ENCODE measurements at places on chromosomes 5 and 9.

DNA sequence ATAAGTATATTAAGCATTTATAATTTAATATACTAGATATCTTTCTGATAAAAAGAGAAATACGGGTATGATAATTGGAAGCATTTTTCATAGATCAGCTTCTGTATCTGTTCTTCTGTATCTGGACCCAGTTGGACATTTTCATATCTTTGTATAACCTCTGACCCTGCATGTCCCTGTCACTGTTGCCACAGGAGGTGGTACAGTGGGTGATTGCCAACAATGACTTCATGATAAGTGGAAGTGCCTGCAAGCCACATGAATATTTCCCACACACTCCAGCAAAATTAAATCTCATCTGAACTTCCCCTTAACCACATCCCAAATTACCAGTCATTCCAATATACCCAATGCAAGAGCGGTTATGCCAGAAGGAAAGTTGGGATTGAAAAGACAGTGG, 376.4 kb downstream of the ARRDC3 start:
- no peaks in the 10 kb centered on the region for H3K36me3 ChIP-seq
- no peaks in the 10 kb centered on the region for H3K27me3 ChIP-seq
- DNase-seq: no peak
- no peak overlapping the region for H3K4me3 ChIP-seq

GRCh38 chr5:125698420-125698819, 724.8 kb upstream of the GRAMD2B start:
- H3K4me3 ChIP-seq: no peak overlapping the region
- no peaks in the 10 kb centered on the region for H3K27me3 ChIP-seq
- no peak for DNase-seq
- peaks cover 12% of the 10 kb centered on the region for H3K4me1 ChIP-seq

- H3K36me3 ChIP-seq: no peaks in the 10 kb centered on the region
- peak within 1 kb of the TSS; percentile 66 for H3K27ac ChIP-seq
- peaks cover 10% of the 10 kb centered on the region for H3K4me1 ChIP-seq
- DNase-seq: peak; percentile 77
- peak within 1 kb of the TSS; percentile 82 for H3K4me3 ChIP-seq
Observed at GRCh38 chr9:128191406-128192046, at the start of gene CIZ1. Gene CIZ1 (minus strand): TSS chr9:128191572. CDS start chr9:128190857, 715 bp downstream.

- no peak overlapping the region for H3K27ac ChIP-seq
- no peak overlapping the region for H3K4me3 ChIP-seq
- H3K36me3 ChIP-seq: no peaks in the 10 kb centered on the region
- no peaks in the 10 kb centered on the region for H3K4me1 ChIP-seq
- DNase-seq: no peak
- H3K27me3 ChIP-seq: no peaks in the 10 kb centered on the region
Observed at GRCh38 chr5:145991044-145991575, 54.7 kb downstream of the SH3RF2 start.

GRCh38 chr5:34616651-34617050, 39.5 kb upstream of the RAI14 start:
- no peak overlapping the region for H3K4me3 ChIP-seq
- no peaks in the 10 kb centered on the region for H3K4me1 ChIP-seq
- DNase-seq: no peak
- H3K36me3 ChIP-seq: no peaks in the 10 kb centered on the region

DNA sequence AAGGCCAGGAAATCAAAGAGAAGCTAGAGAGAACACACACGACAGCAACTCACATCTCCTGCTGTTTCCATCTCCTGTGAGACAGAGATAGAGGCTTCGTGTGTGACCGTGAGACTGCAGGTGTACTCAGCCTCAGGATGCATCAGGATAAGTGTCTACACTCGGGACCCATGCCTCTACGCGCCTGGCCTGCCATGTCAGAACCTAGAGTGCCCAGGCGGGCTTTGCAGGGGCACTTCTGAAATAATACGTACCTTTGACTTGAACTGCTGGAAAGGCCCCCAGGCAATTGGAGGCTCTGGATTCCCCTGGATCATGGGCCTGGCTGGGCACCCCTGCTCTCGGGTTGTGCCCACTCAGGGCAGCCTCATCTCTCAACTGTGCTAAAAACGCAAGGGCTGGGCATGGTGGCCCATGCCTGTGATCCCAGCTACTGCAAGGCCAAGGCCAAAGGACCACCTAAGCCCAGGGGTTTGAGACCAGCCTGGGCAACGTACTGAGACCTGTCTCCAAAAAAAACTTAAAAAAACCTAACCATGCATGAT, 13.0 kb downstream of the CLPTM1L start:
- H3K36me3 ChIP-seq: peaks cover 66% of the 10 kb centered on the region
- peaks cover 3% of the 10 kb centered on the region for H3K4me1 ChIP-seq
- no peak overlapping the region for H3K27ac ChIP-seq
- no peak for DNase-seq
